ENCODE measurements at places on chromosomes 2 and 18.

DNA sequence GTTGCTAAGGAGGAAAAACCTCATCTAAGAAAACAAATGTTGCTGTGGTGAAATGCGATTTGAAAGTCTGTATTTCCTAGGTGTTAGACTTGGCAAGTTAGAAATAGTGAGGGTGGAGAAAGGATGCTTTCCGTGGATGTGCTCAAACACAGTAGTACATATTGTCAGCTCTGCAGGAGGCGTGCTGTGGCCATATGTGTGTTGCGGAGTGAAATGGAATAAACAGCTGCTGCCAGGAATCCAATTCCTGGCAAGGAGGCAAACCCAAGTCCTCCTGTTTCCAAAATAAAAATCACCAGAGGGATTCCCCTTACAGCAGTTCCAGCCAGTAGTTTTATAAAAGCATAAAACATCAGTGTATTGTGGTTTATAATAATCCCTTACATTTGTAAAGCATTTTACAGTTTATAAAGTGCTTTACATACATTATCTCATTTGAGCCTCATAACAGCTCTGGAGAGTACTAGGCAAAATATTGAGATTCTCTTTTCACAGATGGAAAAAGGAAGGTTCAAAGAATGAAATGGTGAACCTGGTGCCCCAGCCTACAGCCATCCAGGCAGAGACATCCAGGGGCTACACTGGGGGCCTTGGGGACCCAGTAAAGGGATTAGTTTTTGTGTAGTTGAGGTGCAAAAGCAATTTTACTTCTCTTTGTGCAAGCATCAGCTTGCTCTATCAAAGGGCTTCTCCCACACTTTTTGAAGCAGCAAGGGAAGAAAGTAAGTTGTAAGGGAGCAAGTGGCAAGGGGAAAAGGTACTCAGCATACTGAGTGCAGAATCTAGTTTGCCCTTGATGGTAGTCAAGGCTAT, 206.0 kb downstream of the AGPS start:
- DNase-seq, result no peak

- no peak for DNase-seq
Measured at GRCh38 chr18:39244242-39244641, 1678.6 kb upstream of the CELF4 start.

DNA sequence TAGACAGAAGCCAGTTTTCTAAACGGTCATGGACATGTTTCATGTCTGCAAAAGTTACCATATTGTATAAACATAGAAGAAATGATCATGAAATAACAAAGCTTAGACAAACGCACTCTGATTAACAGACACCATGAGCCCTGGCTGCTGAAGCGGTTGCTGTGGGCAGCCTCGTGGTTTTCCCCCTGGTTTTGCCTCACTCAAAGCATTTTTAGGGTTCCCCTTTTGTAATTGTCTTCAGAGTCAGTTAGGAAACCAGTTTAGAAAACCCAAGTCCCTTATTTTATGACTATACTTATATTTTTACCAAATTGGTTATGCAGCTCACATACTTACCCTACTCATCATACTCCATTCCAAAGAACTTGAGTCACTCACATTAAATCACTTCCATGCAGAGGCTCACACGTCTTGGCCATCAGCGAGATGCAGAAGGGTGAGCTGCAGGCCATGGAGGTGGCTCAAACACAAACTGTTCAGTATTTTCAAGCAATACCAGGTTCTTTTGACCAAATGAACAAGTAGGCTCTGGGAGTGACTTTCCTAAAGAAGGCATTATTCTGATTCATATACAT, 105.6 kb upstream of the SALL3 start:
- DNase-seq, result no peak

DNA sequence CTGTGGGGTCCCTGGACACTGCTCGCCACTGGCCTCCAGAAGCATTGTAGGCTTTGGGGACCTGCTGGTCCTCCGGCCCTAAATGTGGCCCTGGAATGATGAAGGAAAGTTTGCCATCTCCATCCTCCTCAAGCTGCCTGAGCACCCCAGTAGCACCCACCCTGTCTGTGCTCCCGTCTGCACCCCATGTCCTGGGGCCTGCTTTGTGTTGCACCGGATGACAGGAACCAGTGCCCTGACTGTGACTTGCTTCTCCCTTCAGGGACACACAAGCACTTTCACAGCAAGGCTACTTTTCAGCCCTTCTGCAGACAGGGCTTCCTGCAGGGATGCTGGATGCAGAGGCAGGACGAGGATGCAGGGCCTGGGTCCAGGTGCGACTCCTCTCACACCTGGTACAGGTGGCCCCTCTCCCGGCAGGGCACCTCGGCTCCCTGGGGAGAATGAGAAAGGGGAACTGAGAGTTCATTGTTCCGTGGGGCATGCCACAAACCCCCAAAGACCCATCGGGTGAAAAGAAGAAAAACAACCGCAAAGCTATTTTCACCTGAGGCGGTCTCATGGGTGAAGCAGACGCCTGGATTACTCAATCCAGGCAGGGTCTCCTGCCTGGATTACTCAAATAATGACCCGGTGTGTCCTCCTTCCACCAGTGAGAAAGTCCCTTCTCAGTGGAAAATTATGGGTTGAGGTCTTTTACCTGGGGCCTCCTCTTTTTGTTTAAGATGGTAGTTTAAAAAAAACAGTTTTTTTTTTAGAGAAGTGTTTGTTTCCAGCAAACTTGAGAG, 74.9 kb downstream of the LONRF2 start:
- no peak for DNase-seq

- DNase-seq, result no peak
Measured at GRCh38 chr2:43129676-43130547, 96.5 kb downstream of the ZFP36L2 start.

DNA sequence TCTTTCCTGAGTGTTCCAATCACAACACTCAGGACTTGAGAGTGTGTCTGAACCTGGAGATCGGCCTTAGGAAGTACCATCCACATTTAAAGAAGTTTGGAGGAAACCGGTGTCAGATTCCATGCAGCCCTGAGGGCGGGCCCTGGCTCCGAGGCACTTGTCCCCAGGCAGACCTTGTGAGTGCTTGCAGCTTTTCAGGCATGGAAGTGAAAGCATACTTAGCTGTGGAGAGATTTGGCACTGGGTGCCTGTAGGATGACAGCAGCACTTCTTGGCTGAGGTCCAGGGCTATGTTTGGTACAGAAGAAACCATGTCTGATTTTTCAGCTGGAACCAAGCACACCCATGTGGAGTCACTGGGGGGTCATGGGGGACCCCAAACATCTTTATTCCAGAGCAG, 230.8 kb downstream of the SEPTIN10 start:
- no peak for DNase-seq

GRCh38 chr2:137812517-137812916, 151.8 kb upstream of the HNMT start:
- no peak for DNase-seq

DNA sequence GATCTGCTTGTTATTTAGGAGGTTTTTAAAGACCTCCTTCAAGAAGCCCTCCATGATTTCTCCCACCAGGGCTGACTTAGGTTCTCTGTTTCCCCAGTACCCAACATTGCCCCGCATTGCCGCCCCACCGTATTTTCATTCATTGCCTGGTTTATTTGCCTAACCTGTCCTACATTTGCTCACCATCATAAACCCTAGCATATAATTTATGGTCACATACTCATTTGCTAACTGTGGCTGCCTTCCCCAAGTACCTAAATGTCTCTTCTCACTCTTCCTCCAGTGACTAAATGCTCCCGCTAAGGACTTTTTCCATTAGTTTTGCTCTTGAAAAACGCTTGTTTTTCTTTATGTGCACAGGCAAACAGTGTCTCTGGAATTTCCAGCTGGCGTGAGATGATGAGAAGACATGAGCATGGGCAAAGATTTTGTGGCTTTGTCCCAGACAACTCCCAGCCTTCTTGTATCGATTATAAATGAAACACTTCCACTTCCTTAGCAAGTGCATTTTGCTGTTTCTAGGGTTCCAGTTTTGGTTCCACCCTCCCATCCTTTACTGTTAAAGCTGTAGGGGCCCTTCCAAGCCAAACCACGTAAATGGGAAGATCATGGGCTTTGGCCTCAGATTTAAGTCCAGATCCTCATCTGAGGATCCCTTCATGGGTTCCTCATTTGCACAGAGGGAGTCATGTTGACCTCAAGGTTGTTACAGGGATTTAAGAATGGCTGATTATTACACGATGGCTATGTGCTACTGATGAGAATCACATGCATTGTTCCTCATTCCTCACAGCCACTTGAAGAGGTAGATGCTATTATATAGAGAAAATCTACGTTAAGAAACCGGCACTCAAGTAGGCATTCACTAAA, 21.0 kb upstream of the ARMC9 start:
- no peak for DNase-seq

- DNase-seq, result no peak
Measured at GRCh38 chr2:128196471-128196931, 105.5 kb downstream of the UGGT1 start.

All from NCI-H524 treated with DMSO at 0.1 percent for 48 hours (cell line).